ENCODE measurements at places on chromosomes 5 and 9. TPM values are rescaled to one million over a fixed set of nuclear protein-coding genes. Genes with fewer than 3 reads are reported as not detected.

The GLRA1 gene
- total RNA-seq = not detected

The PRRX2 gene
- total RNA-seq = 1.7 TPM

The IL13 gene
- total RNA-seq = not detected

The HMCN2 gene
- not detected for total RNA-seq

The SOHLH1 gene
- total RNA-seq = not detected

The REEP2 gene
- 12.3 TPM for total RNA-seq

Data from Daoy (cell line).